ENCODE measurements at places on chromosomes 12 and 14.

DNA sequence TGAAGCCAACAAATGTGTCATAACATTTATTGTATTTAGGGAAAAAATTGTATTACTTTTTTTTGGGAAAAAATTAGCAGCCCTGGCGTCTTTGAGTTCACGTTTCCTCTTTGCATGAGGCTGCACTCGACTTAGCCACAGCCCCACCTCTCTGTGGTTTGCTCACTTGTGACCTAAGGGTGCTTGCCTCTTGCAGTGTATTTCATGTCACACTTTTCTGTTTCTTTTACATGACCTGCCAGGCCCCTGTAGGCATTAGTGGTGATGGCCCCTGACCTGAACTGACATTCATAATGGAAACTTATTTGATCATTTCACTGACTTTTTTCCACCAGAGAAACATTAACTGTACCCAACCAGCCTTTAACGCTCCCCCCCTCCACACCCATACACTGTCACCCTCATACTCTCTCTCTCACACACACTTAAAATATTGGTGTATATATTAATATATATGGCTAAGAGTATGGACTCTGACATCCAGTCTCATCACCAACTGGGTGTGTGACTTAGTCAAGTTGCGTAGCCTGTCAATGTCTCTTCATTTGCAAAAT, 122.9 kb downstream of the PRKCH start:
- DNase-seq, result no peak

DNA sequence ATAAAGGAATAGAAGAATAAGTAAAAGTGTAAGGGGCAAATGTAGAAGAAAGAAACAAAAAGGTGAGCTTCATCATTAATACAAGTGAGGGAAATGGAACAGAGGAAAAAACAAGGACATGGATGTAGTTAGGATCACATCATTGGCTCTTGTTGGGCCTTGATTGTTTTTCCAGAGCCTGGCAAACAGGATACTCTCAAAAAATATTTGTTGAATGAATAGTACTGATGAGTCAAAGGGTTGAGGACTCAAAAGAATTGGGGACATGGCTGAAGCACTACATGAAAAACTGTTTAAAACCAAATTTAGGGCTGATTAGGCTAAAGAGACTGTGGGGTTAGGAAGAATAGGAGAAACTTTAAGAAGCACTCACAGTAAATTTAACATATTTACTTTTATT, 11.4 kb upstream of the SRP54 start:
- DNase-seq, result no peak

DNA sequence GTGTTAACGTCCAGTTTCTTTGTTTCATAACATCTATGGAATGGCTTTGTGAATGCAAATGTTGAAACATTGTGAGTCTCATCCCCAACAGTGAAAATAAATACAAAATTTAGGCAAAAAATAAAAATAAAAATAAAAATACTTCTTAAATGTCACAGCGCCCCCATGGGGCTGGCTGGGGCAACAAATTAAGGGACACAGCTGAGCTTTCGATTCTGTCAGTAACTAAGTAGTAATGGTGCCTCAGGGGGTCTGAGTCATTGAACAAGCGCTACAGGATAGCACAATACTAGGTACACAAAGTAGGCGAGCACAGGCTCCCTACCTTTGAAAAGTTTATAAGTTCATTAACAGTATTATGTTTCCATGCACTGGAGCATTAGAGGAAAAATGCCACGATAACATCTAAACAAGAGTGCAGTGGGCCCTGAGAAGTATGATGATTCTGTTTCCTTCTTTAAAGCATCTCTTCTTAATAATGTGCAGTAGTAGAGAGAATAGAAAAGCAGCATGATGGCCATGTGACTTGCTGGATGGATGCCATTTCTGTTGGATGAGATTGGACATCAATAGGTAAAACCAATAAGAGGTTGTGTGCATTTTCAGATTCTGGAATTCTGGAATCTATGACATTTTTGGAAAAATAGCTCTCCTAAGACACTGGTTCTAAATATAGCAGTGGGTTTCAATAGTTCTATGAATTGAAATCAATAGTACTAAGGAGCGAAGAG, 667.2 kb downstream of the DIO2 start:
- no peak for DNase-seq

GRCh38 chr14:86237733-86238132, 707.8 kb downstream of the FLRT2 start:
- no peak for DNase-seq

GRCh38 chr12:107657133-107657532, 28.5 kb upstream of the PWP1 start:
- no peak for DNase-seq

DNA sequence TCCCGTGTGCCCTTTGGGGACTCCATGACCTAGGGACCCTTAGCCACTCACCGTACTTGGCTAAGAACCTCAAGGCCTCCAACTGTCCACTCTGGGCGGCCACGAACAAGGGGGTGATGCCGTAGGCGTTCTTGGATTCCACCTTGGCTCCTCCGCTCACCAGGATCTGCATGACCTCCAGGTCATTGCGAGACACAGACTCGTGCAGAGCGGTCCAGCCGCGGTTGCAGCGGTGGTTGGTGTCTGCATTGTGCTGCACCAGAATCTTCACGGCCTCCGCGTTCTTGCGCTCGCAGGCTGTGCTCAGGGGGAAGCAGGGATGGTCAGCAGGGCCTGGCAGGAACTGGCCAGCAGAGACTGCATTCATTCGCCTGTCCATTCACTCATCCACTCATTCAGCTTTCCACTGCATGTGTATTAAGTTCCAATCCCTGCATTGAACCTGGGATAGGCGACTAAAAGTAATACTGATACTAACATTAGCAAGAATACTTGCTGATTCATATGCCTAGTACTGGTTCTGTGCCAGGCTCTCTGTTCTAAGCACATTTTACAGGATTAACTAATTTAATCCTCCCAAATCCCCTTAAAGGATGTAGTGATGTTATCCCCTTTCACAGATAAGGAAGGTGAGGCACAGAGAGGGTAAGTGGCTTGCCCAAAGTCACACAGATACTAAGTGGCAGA, 23.9 kb downstream of the FAM181A start:
- no peak for DNase-seq

- DNase-seq, result no peak
Measured at GRCh38 chr12:75207338-75208083, 2.1 kb downstream of the KCNC2 start.

DNA sequence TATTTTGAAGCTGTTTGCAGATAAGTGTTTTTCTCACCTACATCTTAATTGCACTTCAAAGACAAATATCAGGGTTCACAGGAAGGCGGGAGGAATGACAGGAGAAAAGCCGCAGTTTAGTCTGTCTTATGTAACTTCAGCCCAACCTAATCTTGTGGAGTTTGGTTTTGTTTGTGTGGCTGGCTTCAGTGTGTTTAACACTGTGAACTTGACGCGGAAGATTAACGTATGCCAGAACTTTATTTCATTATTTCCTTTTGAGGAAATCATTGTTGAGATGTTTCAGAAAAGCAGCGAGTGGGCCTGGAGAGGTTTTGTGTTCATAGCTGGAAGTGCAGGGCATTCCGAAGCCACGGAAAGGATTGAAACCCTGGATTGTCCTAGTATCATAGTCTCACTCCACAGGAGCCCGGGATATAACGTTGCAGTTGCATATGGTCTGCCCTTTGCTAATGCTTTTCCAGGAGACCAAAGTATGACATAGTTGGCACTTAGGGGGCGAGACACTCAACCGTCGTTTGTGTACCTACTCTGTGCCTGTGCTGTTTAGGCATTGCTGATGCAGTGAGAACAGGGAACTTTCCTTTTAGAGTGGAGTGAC, 2.0 kb downstream of the PELI2 start:
- DNase-seq, result no peak

- no peak for DNase-seq
Measured at GRCh38 chr12:122040579-122041386, 19.1 kb downstream of the BCL7A start.

DNA sequence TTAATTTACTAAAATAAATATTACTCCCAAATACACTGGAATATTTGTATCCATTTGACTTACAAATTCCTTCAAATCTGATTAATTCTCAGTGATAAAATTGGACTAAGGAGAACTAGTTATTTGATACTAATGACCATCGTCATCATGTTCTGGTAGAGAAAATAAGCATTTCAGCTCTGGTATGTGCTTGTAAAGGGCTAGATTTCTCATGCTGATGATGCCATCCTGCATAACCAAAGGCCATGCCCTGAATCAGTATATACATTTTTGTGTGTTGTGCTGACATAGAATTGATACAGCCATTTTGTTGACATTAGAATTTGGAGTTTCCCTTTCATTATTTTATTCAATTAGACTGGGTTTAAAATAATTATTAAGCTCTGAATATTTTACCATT, 148.9 kb downstream of the PCNX1 start:
- DNase-seq, result no peak

GRCh38 chr12:24487606-24488005, 461.3 kb downstream of the BCAT1 start:
- DNase-seq, result no peak

- no peak for DNase-seq
Measured at GRCh38 chr14:54922598-54922997, 20.0 kb upstream of the GCH1 start.

DNA sequence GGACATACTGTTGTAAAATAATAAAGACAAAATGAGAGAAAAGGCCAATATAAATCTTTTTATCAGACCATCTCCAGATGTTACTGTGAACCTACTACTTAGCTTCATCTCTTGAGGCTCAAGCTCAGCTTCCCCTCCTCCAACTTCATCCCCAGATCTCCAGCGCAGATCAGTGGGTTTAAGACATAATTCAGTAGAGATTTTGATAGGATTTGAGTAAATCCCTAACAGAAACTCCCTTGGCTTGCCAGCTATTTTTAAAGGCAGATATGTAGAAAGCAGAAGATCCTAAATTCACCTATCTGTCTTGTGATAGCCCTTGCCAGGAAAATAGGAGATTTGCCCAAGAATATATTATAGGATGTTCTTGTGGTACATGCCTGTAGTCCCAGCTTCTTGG, 236.7 kb downstream of the FBXL14 start:
- no peak for DNase-seq

- DNase-seq, result no peak
Measured at GRCh38 chr12:54879579-54879978, 25.3 kb downstream of the MUCL1 start.

- peak; percentile 82 for DNase-seq
Measured at GRCh38 chr12:105933671-105934665, 204.8 kb downstream of the NUAK1 start.

DNA sequence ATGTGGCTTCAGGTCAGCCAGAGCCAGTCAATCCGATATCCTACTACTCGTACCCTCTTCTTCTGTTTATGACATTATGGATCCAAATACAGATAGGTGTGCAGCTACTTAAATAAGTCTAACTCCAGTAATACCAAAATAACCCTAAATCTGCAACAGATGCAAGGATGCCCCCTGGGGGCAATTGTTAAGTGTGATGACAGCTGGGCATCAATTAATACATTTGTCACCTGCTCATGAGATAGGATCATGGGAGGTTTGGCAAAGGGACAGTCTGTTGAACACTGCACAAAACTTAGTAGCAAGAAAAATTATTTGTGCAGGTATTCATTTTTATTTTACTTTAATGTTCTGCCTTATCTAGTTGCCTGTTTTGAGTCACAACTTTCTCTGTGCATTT, 83.2 kb downstream of the SLC38A6 start:
- no peak for DNase-seq

DNA sequence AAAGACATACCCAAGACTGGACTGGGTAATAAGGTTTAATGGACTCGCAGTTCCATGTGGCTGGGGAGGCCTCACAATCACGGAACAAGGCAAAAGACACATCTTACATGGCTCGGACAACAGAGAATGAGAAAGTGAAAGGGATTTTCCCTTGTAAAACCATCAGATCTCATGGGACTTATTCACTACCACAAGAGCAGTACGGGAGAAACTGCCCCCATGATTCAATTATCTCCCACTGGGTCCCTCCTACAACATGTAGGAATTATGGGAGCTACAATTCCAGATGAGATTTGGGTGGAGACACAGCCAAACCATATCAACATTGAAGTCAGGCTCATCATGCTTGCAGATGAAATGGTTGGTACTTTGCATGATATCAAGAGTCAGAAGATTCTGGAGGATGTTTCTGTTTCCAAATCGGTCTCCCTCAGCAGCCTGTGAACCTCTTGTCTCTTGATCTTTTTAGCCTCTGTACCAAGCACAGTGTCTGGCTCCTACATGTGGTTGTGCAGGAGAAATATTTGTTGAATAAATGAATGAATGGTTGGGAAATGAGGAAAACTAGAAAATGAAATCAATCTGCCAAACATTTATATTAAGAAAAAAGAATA, 98.6 kb downstream of the VRK1 start:
- no peak for DNase-seq

GRCh38 chr14:67933266-67933665, 113.7 kb downstream of the RAD51B start:
- DNase-seq, result no peak

DNA sequence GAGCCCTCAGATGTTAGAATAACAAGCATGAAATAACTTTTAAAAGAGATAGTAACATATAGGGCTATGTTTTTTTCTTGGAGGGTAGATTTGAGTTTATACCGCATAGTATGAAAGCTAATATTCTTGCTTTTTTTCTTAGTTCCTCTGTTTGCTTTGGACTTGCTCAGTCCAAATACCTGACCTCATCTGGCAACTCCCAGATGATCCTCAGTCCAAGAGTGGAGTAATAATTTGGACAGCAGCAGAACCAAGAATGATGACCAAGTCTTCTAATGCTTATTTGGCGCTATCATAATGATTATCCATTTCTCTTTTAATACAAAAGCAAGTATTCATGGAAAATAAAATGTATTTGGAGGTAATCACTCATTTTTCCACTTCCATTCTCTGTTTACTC, 45.6 kb downstream of the GUCY2C start:
- peak; percentile 47 for DNase-seq

All from LNCaP clone FGC (cell line).